ENCODE measurements at places on chromosomes 6 and 20.

DNA sequence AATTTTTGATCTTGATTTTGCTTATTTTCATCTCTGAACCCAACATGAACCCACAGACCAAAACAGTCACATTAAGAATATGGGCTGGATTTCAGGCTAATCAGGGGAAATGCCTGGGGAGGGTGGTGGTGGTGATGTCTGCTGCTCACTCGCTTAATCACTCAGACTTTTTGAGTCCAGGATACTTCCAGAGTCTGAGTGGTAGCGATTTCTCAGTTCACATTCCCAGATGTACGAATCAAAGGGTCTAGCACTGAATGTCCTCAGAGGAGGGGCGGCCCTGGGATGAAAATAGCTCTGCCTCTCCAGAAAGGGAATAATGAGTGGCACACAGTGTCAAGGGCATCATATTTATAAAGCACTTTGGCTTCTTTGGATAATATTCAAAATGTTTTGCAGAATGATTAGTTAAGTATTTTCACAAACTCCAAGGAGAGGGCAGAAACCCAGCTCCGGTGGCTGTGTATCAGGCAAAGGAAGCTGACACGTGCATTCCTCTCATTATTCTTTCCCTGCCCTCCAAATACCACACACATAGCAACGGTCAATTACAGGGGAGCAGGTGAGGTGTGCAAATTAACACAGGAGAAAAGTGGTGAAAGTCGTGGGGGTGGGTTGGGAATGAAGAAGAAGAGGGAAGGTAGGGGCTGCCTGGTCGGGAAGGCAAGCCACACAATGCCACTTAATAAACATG, 345.2 kb upstream of the RSPO3 start:
- no peak for DNase-seq

DNA sequence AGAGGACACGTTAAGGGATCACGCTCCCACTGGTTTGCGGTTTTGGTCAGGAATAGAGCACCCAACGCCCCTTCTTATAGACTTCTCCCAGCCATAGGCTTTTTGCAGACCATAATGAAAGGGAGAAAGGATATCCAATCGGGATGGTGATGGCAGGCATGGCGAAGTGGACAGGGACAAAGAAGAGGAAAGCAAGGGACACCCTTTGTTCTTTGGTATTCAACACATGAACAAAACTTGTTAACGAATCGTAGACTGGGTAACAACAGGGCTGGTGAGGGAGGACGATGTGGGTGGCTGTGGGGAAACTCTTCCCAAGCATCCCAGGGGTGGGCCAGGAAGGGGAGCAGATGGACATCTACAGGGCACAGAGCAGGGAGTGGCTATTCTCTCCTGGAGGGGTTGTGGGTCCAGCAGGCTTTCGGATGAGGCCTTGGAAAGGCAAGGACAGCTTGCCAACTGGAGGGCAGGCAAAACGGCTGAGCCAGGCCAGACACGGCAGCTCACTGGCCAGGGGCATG, 1.4 kb upstream of the HSP90AB1 start:
- DNase-seq, result no peak

DNA sequence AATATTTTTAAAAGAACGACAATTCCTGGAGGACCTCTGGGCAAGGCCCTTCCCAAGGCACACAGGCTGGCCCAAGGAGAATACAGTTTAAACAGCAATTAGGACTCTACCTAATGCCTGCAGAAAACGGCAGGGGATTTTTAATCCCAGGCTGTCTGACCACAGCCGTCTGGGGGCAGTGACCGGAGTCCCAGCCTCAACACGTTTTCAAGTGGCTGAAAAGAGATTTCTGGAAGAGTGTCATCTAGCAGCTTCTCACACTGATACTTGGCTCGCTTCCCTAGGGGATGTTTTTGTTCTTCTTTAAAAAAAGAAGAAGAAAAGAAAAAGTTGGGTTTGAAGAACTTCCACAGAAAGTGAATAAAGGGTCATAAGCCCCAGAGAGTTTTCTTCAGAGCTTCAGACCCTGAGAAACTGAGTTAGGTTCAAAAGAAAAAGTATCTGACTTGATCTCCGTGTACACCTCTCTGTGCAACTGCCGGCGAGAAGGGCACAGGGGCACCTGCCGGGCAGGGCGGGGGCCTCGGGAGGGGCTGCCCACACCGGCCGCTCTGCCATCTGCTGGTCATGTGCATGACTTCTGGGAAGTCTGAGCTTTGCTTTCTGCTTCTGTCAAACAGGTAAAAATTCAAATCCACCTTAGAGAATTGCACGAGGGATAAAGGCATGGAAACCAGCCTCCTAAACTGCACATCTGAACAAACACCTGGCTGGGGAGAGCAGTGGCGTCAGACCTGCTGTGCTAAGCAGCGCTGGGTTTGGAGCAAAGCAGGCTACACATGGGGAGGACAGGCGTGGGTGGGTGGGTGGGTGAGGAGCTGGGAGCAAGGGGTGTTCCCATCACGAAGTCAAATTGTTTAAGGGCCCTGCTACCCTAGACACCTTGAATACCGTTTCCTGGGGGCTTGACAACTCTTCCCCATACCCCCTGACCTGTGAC, 33.0 kb downstream of the RRBP1 start:
- DNase-seq, result no peak

DNA sequence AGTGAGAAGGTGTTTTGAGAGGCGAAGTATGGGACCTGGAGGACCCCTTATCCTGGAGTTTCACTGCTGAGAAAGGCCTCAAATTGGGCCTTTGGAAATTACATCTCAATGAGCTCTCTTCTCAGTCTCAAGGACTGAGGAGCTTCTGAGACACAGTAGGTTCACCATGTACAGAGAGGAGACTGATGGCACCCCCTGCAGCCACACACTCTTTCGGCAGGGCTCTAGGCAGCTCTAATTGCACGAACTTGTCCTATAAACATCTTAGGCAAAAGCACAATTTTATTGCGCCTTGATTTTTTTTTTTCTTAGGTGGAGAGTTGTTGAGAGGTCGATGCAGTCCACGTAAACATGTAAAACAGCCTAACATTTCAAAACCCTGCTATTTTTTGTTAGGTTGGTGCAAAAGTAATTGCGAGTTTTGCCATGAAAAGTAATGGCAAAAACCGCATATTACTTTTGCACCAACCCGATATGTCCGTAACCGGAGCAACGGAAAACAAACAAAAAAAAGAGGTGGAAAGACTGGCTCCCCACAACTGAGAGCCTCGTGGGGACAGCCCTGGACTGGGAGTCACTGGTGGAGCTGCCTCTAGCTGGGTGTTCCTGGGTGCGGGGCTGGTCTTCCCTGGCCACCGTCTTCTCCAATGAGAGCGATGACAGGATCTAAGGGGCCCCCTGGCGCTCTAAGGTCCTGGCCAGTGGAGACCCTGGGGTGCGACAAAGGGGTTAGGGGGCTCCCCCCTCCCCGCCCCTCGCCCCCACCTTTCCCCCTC, 84.0 kb upstream of the EYA2 start:
- DNase-seq, result no peak

GRCh38 chr6:2063547-2063946, 181.9 kb downstream of the GMDS start:
- peak; percentile 18 for DNase-seq

- no peak for DNase-seq
These were observed 256.9 kb downstream of the ERMARD start for GRCh38 chr6:170008294-170008785.

- no peak for DNase-seq
These were observed 478.3 kb downstream of the TFAP2A start for GRCh38 chr6:9936551-9936950.

DNA sequence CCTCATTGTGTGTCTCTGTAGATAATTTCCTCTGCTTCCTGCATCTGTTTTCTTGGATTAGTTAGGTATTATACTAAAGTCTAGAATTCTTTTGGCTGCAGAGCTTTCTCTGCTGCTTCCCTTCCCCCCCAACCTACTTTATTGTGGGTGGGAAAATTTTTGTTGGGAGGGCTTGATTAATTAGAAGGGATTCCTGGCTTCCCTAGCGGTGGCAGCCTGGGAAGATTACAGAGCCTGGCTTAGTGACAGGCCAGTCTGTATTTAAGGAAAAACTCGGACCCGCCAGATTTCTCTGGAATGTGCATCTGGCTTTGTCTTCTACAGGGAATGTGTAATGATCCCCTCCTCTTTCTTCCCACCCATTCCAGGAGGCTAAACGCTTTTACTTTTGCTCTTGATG, 31.2 kb downstream of the SLX4IP start:
- no peak for DNase-seq

- no peak for DNase-seq
These were observed 95.0 kb downstream of the TCP11 start for GRCh38 chr6:35046103-35046502.

- DNase-seq, result no peak
These were observed 15.2 kb downstream of the DNMT3B start for GRCh38 chr20:32777177-32777956.

- no peak for DNase-seq
These were observed 78.6 kb downstream of the LINC00237 start for GRCh38 chr20:21027569-21027968.

DNA sequence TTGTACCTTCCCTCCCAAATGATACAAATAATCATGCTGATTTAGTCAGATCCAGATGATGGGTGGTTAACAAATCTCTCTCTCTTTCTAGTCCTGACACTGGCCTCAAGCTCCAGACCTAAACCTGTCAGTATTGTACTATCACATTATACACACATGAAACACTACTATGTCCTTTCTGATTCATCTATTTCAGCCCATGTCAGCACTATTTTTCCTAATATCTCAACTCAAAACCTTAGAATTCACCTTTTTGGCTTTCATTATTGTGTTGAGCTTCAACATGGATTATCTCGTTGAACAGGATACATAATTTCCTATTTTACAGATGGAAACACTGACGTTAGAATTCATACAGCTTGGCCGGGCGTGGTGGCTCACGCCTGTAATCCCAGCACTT, 3.5 kb downstream of the PIGU start:
- DNase-seq, result no peak

- no peak for DNase-seq
These were observed 45.3 kb downstream of the NINL start for GRCh38 chr20:25539742-25540672.

- DNase-seq, result no peak
These were observed 126.2 kb upstream of the ARID1B start for GRCh38 chr6:156650896-156651390.

GRCh38 chr20:22848364-22848763, 186.7 kb upstream of the SSTR4 start:
- no peak for DNase-seq

- DNase-seq, result no peak
These were observed 1.2 kb downstream of the ACSS1 start for GRCh38 chr20:25056690-25057233.

DNA sequence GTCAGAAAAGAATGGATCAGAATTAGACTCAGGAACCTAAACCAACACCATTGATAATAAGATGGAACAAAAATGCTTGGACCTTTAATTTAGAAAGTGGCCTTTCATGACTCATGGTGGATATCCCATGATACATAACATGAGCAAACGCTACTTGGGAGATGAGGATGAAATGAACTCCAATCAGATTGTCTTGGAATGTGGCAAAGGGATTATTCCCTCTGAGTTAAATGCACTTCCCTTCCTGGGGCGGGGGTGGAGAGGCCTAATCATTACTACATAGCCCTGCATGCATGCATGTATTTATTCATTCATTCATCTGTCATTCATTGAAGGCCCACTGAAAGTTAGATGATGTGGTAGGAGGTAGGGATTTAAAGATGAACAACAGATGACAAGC, 174.0 kb downstream of the AIG1 start:
- DNase-seq, result no peak

DNA sequence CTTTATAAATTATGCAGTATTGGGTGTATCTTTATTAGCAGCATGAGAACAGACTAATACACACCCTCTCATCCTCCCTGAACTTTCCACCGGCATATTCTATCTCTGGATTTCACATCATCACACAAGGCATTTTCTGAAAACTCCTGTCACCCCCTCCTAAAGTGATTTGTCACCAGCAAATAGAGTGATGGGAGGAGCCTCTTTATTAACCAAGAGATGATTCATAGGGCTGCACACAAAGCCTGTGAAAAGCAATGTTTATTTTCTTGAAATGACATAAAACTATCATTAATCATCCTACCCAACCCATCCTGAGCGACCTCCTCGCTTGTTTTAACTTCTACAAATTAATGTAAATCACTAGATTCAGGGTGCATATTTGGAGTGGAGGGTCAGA, 394.7 kb upstream of the SULF2 start:
- DNase-seq, result no peak

- DNase-seq, result no peak
These were observed 458 bp upstream of the ARMC12 start for GRCh38 chr6:35736253-35736894.

- no peak for DNase-seq
These were observed 983 bp upstream of the KCNQ5 start for GRCh38 chr6:72620871-72621290.

- DNase-seq, result no peak
These were observed 466.6 kb upstream of the JAG1 start for GRCh38 chr20:11140359-11140758.

GRCh38 chr6:147054158-147054557, 150.1 kb upstream of the STXBP5 start:
- no peak for DNase-seq

DNA sequence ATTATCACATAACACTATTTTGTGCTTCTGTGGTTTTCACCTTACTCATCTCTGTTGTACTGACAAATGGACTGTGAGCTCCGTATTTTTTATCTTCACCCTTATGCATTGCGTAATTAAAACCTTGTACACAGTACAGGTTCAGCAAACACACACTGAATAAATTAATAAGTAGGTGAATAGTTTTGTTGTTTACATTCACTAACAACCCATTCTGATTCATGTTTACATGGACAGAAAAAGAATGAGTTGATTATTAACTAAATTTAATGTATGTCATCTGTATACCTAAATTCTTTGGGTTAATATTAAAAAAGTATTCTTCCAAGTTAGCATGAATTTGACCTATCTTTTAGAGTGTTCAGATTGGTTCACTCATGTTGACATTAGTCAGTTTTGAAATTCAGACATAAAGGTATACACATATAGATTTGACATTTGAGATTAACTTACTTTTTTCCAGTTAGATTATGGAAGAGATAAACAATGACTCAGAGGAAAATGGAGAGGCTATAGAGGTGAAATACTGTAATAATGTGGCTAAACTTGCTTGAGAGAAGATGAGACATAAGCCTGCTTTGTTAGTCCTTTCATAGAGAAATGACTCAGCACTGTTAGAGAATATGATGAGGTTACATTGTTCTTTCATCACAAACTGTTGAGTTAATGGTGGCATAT, 541.7 kb upstream of the FLRT3 start:
- DNase-seq, result no peak

GRCh38 chr20:44080646-44081267, 106.2 kb downstream of the JPH2 start:
- DNase-seq, result peak; percentile 7

GRCh38 chr6:83696674-83697073, 12.2 kb downstream of the SNAP91 start:
- DNase-seq, result no peak

DNA sequence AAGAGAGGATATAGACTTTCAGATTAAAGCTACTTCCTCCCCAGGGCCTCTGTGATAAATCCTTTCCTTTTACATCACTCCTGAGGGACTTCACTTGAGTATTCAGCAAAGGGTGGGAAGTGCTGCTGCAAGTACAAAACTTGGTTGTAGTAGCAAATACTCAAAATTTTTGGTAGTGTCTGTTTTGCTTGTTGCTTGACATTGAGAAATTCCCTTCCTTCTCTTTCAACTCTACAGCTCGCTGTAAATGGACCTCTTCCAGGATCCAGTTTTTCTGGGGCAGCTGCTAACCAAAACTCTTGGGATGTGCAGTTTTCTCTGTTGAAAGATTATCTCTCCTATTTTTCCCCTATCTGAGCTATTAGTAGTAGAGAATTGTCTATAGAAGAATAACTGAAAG, 472.0 kb downstream of the CD109 start:
- DNase-seq, result no peak

- DNase-seq, result no peak
These were observed 16.5 kb downstream of the RTN4IP1 start for GRCh38 chr6:106612671-106613416.

- no peak for DNase-seq
These were observed 331.8 kb downstream of the HACE1 start for GRCh38 chr6:104527761-104528415.

All from NCI-H2081 treated with DMSO at 0.1 percent for 48 hours (cell line).